ENCODE measurements at places on chromosomes 5 and 9.
A peak's percentile ranks its signal among the peaks of the same experiment; 100 is the strongest.

DNA sequence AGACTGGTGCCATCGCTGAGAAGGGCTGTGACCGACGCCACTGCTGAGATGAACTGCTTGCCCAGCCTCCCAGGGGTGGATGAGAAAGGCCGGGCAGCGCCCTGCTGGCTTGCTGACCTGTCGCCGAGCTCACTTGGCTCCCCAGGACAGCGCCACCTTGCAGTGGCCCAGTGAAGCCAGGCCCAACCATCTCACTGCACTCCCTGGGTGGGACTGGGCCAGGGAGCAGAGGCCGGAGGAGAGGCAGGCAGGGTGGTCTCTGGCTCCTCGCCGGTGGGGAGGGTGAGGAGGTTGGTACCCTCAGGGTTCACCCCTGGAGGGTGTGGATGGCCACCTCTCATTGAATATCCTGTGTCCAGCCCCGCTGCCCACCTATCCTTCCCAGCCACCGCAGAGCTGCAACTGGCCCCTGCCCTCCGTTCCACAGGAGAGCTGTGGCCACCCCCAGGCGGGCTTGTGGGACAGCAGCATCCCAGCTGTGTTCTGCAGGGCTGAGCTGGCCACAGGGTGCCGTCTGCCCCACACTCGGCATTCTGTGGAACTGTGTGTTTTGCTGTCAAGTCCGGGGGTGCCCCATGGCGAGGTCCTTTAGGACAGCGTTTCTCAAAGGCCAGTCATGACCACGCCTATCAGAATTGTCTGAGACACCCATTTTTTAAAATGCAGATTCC, 41.0 kb upstream of the FCN2 start:
- DNase-seq: no peak

DNA sequence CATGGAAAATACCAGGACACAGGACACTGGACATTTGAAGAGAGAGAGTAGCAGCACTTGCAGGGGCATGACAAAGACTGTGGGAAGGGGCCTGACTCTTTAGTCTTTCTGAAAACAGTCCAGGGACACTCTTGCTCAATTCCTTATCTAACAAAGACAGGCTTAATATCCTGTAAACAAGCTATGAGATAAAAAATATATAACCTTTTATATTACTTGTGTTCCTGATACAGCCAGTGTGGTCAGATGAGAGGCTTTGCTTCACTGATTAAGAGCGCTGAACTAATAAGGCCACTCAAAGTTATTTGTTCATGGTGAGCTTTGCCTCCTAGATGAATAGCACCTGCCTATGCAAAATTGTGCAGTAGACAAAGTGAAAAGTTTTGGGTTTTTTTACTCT, 518.7 kb downstream of the LRRC70 start:
- peak; percentile 33 for DNase-seq

DNA sequence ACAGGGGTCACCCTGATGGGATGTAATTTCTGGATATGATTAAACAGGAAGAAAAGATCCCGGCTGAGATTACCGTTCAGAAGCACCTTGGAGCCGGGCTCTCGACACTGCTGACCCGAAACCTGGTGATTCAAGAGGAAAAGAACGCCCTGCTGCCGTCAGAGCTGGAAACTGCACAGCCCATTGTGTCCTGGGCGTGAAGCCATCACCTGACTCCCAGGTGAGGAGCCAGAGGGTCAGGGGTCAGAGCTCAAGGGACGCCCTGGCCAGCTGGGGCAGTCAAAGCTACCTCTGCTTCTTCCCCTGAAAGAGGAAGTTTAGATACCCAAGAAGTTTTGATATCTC, 17.8 kb upstream of the SLC12A7 start:
- DNase-seq: peak; percentile 95

DNA sequence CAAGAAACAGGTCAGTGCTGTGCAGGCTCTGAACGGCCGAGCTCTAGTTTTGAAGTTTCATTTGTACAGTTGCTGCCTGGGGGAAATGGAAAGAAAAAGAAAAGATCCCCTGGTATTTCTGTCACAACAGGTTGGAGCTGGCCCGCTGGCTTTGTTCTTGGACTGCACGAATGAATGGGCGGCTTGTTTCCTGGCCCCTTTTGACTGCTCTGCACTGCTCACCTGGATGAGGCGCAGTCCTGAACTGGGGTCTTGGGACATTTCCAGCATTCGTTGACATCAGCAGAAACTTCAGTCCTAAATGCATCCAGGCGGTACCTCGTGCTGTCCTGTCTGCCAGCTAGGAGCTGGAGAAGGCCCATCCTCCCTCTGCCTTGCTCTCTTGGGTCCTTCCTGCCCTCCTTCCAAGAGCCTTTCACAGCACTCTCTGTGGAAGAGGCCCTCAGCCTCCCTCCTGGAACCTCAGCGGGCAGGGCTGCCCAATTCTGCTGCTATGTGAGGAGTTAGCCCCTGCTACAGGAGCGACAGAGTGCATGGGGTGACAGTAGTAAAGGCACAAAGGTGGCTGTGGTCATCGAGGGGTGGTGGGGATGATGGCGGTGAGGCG, 189.2 kb downstream of the FSTL4 start:
- no peak for DNase-seq

DNA sequence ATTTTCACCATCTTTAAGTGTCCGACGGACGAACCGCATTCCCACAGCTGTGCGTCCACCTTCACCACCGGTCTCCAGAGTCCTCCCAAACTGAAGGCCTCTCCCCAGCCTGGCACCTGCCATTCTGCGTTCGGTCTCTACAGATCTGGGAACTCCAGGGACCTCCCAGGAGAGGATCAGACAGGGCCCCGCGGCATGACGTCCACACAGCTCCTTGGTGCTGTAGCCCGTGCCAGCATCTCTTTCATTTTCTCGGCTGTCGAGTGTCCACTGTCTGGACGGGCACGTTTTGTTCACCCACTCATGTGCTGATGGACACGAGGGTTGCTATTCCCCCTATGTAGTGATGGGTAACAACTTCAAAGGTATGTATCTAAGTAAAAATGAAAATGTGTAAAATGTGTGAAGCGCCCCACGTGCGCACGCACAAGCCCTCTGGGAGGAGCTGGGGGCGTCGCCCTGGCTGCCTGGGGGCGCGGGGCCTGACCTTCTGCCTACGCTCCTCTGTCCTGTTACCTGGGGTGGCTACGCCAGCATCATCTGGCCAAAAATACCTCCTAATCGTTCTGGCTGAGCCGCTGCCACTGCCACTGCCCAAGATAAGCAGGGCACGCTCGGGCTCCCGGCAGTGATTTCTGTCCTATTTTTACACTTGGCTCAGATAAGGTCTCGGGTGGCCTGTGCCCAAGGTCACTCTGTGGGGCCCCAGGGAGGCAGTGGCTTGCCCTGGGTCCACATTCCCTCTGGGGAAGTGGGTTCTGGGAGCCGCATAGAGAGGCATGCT, 10.8 kb upstream of the SLC12A7 start:
- no peak for DNase-seq

DNA sequence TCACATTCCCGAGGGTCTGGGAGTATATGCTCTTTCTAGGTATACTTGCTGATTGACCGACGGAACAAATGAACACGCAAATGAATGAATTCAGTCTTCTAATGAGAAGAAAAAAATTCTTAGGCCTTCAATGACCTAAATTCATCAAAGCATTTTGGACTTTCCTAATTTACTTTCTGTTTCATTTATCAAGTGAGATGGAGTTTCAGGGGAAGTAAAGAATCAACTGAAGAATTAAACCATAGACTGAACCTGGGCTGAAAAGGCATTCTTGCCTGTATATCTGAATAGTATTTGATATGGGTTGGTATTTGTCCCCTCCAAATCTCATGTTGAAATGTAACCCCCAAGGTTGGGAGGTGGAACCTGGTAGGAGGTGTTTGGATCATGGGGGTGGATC, 64.1 kb downstream of the ZFAND5 start:
- DNase-seq: no peak

GRCh38 chr5:91311168-91311696, 71.9 kb downstream of the ARRDC3 start:
- DNase-seq: no peak

DNA sequence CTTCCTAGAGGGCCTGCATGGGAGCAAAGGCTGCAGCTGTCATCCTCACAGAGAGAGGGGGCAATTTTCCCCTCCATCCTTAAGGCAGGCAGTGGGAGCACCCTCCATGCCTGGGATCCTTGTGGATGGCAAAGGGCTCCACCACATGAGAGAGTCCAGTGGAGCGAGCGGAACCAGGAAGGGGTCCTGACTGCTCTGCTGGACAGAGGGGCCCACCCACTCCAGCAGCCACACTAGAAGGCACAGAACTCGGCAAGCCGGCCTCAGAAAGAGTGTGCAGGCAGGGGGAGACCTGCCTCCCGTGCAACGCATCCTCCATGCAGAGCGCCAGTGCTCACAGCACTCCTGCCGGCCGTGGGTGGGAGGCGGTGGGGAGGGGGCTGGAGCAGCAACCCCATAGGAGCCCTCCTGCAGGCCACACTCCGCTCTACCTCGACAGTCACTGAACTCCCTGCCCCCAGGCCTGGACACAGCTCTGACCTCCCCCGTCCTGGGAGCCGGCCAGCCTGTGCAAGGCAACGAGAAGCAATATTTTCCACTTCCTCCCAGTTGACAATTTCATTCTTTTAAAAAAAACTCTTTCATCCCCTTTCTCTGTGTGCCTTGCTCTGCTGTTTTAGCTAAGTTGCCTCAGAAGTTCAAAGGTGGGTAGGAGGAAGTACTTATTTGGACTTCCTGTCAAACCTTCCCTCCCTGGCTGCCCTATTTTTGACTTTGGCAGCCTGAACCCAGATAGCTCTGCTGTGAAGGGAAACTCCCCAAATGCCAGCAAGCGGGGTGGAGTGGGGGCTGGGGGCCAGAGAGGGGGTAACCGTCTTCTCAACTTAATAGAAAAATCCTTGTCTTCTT, 5.3 kb upstream of the LCP2 start:
- no peak for DNase-seq

GRCh38 chr5:143738417-143739401, 73.3 kb upstream of the HMHB1 start:
- peak; percentile 59 for DNase-seq

DNA sequence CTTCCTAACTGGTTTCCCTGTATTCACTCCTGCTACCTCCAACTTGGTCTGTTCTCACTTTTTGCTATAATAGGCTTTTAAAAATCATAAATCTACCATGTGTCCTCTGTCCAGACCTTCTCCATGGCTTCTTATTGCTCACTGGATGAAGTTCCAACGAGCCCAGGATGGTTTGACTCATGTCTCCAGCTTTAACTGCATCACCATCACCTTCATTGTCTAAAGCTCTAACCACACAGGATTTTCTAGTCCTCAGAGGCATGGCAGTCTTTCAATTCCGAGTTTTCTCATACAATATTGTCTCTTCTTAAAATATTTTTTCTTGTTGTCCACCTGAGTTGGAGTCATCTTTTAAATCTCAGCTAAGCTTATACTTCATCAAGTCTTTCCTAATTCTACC, 49.3 kb downstream of the PDCD1LG2 start:
- no peak for DNase-seq

- DNase-seq: peak; percentile 38
Observed at GRCh38 chr5:139788294-139788910, 7.2 kb upstream of the PSD2 start.

GRCh38 chr5:158800481-158800880, 299.2 kb downstream of the EBF1 start:
- no peak for DNase-seq

DNA sequence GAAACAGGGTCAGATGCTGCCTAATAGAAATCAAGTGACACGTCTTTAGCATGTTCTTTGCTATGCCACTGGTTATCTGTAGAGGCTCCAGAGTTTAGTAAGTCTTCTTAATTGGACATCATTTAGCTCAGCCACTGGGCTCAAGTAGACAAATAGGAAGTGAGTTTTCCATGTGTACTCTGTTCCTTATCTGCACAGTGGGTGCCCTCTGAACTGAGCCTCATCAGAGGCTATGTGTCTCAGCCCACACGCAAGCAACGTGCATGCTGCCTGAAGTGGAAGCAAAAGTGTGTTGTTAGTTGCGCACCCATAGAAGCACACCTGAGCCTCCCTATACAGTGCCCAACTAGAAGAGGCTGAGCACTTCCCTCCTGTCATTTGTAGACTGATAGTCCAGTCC, 134.7 kb downstream of the SEMA5A start:
- DNase-seq: no peak

GRCh38 chr9:107439991-107440456, 49.5 kb downstream of the KLF4 start:
- peak; percentile 44 for DNase-seq
